ENCODE measurements at places on chromosomes 1 and 21.
A peak's percentile ranks its signal among the peaks of the same experiment; 100 is the strongest.

GRCh38 chr1:56502700-56503245, 76.6 kb downstream of the PLPP3 start:
- no peak for DNase-seq

DNA sequence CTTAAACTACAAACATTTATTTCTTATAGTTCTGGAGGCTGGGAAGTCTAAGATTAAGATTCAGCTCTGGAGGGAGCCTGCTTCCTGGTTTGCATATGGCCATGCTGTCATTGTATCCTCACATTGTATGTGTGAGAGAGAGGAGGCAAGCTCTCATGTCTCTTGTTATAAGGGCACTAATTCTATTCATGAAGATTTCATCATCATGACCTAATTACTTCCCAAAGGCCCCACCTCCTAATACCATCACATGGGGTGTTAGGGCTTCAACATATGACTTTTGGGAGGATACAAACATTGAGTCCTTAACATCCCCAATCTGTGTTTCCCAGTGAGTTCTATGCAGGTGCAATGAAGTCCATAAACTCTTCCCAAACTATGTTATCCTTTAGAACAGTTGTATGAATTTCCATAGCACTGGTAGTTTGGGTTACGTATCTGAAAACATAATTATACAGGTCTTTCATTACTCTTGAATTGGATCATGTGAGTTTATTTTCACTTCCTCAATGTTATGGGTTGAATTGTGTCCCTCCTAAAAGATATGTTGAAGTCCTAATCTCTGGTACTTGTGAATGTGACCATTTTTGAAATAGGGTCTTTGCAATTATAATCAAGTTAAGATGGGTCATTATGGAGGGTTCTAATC, 124.2 kb downstream of the RUNX1 start:
- no peak for DNase-seq

DNA sequence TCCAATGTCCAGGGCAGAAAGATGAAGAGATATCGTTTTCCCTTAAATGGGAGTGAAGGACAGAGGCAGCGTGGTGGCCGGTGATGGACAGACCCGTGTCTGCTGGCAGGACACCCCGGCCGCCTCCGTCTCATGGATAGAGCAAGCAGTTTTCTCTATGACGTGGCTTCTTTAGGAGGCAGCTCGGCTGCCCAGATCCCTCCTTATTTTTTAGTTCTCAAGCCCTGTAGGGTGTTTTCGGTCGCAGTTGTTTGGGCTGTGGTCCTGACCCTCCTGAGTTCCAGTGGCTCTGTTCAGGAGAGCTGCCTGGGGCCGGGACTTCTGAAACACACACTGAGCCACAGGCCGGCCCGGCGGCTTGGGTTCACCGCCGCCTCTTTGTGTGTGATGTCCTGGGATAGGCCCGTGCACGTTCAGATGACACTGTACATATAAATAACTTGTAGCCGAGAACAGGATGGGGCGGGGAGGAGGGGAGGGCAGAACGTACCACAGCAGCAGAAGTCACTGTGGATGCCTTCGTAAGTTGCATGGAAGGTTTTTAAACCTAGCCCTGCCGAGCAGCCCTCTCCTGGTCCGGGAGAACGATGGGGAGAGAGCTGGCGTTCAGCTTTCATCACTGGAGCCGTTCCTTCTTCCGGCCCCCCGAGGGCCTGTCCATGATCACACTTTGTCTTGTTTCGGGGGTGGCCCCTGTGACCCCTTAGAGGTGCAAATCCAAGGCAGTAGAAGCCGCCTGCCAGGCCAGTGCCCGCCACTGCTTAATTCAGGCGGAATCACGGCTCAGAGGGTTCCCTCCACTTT, 65.2 kb downstream of the SIK1 start:
- no peak for DNase-seq

GRCh38 chr1:30881319-30882181, 27.0 kb downstream of the SDC3 start:
- no peak for DNase-seq

DNA sequence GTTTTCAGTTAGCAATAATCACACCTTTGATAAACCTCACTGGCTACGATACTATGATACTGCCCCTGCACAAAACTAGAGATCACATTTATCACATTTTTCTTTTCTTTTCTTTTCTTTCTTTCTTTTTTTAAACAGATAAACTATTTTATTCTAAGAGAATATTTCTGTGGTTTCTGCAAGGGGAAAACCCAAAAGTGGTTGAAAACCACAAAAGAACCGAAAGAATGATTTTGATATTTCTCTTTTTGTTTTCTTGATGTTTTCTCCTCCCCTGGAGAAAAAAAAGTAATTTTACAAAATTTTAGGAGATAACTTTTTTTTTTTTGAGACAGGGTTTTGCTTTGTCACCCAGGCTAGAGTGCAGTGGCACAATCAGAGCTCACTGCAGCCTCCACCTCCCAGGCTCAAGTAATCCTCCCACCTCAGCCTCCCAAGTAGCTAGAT, 18.4 kb upstream of the FRRS1 start:
- no peak for DNase-seq

DNA sequence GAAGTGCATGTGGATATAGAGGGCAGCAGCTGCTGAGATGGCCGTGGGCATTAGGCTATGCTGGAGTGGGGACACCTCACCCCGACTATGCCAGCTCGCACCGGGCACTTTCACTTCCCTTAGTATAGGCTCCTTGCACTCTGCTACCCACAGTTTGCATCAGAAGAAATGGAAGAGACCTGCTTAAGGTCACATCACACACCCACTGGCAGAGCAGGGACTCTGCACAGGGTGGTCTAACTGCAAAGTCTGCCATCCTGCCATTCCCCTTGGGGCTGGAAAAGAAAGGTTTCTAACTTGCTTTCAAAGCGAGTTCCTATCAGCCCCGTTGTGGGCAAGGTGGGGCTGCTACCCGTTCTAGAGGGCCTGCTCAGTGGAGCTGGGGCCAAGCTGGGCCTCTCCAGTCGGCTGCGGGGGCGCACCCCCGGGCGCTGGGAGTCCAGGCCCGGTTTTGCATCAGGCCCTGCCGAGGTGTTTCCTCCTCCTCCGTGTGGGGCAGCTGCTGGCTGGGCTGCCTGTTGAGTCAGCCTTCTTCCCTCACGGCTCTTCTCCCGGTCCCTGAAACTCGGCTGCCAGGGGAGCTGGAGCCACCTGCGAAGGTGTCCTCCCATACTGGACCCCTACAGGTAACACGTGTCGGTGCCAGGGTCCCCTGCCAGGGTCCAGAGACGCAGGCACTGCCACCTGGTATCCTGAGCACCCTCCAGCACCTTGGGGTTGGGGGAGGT, at the start of gene SYTL1:
Gene SYTL1, plus strand, starts transcription at position 498 of the 728 bp plus-strand sequence. CDS start 3,313 bp downstream, outside the sequence.
- DNase-seq = peak; percentile 88

DNA sequence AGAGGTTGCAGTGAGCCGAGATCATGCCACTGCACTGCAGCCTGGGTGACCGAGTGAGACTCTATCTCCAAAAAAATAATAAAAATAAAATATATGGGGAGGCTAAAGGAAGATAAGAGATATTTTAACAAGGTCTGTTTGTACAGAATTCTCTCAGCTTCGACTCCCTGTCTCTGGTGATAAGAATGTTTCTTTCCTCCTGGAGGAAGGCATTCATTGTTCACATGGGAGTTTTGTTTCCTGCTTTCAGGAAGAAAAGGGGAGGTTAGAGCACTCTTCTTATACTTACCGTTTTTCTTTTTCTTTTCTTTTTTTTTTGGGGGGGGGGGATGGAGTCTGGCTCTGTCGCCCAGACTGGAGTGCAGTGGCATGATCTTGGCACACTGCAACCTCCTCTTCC, 2.0 kb upstream of the NAXE start:
- DNase-seq = no peak

- DNase-seq = peak; percentile 75
Measured at GRCh38 chr1:228166170-228166936, 749 bp downstream of the IBA57 start.

DNA sequence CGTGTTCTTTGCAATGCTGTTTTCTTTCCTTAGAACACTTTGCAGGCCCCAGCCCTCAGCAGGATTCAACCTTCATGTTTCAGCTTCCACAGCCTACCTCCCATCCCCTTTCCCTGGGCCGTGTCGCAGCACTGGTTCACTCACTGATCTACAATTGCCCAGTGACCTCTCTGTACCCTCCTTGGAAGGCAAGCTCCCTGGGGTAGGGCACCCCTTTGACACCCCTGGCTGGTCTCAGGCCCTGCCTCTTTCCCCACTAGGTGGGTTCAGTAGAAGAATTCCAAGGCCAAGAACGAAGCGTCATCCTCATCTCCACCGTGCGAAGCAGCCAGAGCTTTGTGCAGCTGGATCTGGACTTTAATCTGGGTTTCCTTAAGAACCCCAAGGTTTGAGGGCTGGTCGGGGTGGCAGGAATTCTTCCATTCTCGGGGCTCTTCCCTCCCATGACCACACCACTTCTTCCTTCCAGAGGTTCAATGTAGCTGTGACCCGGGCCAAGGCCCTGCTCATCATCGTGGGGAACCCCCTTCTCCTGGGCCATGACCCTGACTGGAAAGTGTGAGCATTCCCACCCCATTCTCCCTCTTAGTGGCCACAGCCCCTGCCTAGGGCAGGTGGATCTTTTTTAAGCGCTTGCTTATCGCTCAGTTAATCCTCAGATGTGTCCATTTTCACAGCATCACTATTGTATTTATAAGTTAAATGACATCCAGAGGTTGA, 7.3 kb downstream of the RHOC start:
- no peak for DNase-seq

DNA sequence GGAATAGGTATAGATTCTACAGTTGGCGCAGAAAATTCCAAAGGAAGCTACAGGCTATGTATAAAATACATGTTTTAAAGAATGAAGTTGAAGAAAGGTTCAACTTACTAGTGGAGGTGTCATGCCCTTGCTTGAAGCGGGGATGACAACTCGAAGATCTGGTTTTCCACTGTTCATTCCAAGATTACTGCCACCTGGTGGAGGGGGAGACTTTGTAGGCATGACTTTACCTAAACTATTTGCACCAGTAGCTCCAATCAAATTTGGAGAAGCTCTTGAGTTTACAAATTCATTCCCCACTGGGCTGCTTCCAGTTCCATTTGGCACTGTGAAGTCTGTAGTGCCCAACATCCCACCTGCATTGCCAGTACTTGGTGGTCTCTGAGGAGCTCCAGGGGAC, 81.7 kb downstream of the AXDND1 start:
- peak; percentile 28 for DNase-seq

DNA sequence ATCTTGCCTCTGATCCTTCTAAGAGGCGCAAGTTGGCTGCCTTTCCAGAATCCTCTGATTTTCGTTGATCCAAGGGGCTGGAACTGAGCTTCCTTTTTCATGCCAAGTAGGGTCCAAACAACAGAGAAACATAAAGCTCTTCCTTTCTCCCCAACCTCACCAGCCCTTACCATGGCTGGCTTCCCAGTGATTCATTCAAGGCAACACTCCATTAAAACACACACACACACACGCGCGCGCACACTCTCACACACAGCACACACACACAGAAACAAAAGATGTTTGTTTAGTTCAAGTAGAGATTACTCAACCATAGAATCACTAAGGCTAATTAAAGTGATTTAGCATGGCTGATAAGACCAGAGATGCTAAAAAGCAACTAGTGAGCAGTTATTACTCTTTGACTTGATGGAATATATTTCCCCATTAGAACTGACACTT, 13.0 kb upstream of the GUCA2A start:
- DNase-seq = no peak

DNA sequence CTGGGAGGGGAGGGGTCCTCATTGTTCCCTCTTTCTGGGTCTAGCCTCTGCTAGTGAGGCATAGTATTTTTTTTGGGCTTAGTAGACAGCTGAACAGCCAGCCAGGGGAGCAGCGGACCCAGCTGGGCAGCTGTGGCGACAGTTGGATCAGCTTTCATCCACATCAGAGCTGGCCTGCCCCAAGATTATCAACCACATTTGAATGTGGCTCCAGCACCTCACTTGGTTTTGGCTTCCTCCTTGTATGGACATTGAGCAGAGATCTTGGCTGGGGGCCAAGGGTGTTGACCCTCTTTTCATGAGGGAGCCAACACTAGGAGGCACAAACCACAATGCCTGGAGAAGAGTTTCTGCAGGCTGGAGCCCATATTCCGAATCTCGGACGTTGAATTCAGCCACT, 25.0 kb downstream of the WNT4 start:
- DNase-seq = no peak

DNA sequence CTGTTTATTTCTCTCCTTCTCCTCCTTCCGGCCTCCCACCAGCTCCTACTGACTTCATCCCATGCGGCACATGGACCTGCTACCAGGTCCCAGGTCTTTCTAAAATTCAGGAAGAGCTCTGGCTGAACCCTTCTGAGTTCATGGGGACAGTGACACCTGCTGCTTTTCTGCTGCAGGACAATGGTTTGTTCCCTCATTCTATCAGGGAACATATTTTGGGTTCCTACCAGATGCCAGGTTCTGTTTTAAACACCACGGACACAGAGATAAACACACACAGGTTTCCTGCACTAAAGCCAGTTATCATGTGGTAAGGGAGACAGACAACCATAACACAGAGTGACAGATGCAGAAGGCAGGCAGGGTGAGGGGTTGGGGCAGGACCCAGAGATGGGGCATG, 114.0 kb upstream of the RAB4A start:
- no peak for DNase-seq

- no peak for DNase-seq
Measured at GRCh38 chr1:6171548-6172124, 8.5 kb downstream of the CHD5 start.

DNA sequence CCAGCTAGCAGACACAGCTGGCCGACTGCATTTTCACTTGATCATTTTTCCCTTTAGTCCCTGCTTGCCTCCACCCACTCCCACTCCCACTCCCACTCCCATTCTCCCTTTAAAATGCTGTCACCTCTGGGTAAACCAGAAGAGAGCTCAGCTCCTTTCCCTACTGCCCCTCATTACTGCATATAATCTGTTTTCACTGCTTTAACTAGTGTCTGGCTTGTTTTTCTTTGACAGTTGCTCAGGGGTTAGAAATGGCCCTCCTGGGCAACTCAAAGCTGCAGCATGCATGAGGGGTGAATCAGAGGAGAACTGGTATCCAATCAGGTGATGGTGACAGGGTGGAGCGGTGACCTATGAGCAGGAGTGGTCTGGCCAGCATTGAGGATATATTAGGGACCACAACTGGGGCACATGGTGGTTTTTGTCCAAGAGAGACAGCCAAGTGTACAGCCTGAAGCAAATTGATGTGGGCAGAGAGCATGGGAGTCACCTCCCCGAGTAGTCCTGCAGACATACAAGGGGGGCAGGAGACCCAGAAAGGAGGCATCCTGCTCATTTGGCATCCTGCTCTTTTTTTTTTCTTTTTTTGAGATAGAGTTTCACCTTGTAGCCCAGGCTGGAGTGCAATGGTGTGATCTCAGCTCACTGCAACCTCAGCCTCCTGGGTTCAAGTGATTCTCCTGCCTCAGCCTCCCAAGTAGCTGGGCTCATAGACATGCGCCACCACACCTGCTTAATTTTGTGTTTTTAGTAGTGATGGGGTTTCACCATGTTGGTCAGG, 42.6 kb upstream of the SRSF10 start:
- no peak for DNase-seq

DNA sequence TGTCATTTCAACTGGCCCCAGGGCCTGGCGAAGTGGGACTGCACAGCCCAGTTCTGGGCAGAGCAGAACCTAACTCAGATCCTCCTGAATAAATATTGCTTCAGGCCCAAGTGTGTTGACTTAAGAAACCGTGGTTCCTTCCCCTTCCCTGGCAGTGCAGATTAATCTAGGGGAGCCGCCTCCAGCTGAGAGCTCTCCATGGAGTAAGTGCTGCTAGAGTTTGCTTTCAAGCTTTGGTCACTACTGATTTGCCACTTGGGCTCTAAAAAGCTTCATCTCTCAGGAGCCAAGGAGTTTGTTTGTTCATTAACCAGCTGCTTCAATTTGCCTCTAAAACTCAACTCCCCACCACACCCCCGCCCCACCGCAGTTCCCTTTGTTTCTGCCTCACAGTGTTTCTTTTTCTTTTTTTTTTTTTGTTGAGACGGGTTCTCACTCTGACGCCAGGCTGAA, 112.1 kb downstream of the DTL start:
- no peak for DNase-seq

Measured in KBM-7 (cell line).